ENCODE measurements at places on chromosomes 6 and 20. TPM values are rescaled to one million over a fixed set of nuclear protein-coding genes. Genes with fewer than 3 reads are reported as not detected.

The LPA gene
- not detected for total RNA-seq

The MICA gene
- 12.8 TPM for total RNA-seq

The APOBEC2 gene
- not detected for total RNA-seq

The IMPG1 gene
- total RNA-seq = not detected

The TREM1 gene
- total RNA-seq = not detected

The MLN gene
- total RNA-seq = not detected

The BNIP5 gene
- not detected for total RNA-seq

The CSNK2A1 gene
- total RNA-seq = 172 TPM

The MACROD2 gene
- not detected for total RNA-seq

The TBCC gene
- total RNA-seq = 26.4 TPM

The TMEM151B gene
- not detected for total RNA-seq

The GPR63 gene
- total RNA-seq = 1.5 TPM

The SLC35D3 gene
- total RNA-seq = not detected

The FAM209B gene
- total RNA-seq = 1.2 TPM

The CCN2 gene
- not detected for total RNA-seq

The RWDD1 gene
- total RNA-seq = 56.2 TPM

The PBOV1 gene
- not detected for total RNA-seq

The ETV7 gene
- 0.61 TPM for total RNA-seq

The BMP6 gene
- total RNA-seq = not detected

The MUC22 gene
- not detected for total RNA-seq

The MOXD1 gene
- not detected for total RNA-seq

The RBPJL gene
- total RNA-seq = not detected

The BTNL2 gene
- not detected for total RNA-seq

The ADGRF5 gene
- not detected for total RNA-seq

The GRM4 gene
- not detected for total RNA-seq

The BTN1A1 gene
- total RNA-seq = not detected

The KHDRBS2 gene
- total RNA-seq = not detected

The REV3L gene
- total RNA-seq = 27.0 TPM

The SCRT2 gene
- total RNA-seq = not detected

The EPPIN gene
- total RNA-seq = not detected

The SPTLC3 gene
- total RNA-seq = not detected

The HLA-DRB1 gene
- total RNA-seq = 26.1 TPM

The C20orf141 gene
- not detected for total RNA-seq

The RBBP8NL gene
- total RNA-seq = not detected

The OTOR gene
- total RNA-seq = not detected

The RAET1E gene
- total RNA-seq = not detected

The C6orf15 gene
- total RNA-seq = not detected

The HEY2 gene
- 0.09 TPM for total RNA-seq

The FAM209A gene
- total RNA-seq = 1.2 TPM

The FHL5 gene
- total RNA-seq = not detected

The SLC25A27 gene
- total RNA-seq = 0.38 TPM

The PDE7B gene
- total RNA-seq = 0.24 TPM

The SLC22A1 gene
- 0.22 TPM for total RNA-seq

The PARD6B gene
- total RNA-seq = 5.6 TPM

The NKX2-4 gene
- total RNA-seq = not detected

The MPIG6B gene
- not detected for total RNA-seq

The LHFPL5 gene
- total RNA-seq = not detected

The L3MBTL1 gene
- total RNA-seq = 5.2 TPM

The POLH gene
- total RNA-seq = 33.8 TPM

The AGPAT1 gene
- total RNA-seq = 42.5 TPM

The TRIM40 gene
- total RNA-seq = not detected

The EPB41L2 gene
- total RNA-seq = 27.2 TPM

The STX11 gene
- 29.2 TPM for total RNA-seq

The NNAT gene
- total RNA-seq = not detected

The BPIFB2 gene
- not detected for total RNA-seq

The SSTR4 gene
- not detected for total RNA-seq

The NPBWR2 gene
- not detected for total RNA-seq

The MICB gene
- 22.3 TPM for total RNA-seq

The MCM3 gene
- total RNA-seq = 263 TPM

Data from CD8-positive, alpha-beta memory T cell (primary cell).